Brain microvascular endothelial cell (primary cell): ENCODE measurements at places on chromosomes 7 and 10.
A peak's percentile ranks its signal among the peaks of the same experiment; 100 is the strongest.

DNA sequence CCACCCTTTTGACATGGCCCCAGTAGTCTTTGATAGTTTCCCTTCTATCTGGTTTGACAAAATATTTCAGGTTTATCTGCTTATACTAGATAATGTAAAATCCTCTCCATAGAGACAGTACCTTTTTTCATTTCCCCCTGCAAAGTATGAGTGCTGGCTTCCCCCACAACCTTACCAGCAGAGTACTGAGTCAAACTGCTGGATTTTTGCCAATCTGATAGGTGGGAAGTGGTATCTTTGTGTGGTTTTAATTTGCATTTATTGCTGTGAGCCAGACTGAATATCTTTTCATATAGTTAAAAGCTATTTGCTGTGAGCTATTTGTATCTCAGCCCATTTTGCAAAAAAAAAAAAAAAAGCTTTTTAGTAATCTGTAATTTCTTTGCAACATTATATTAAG, 32.1 kb upstream of the HECTD2 start:
- peak; percentile 50 for DNase-seq

DNA sequence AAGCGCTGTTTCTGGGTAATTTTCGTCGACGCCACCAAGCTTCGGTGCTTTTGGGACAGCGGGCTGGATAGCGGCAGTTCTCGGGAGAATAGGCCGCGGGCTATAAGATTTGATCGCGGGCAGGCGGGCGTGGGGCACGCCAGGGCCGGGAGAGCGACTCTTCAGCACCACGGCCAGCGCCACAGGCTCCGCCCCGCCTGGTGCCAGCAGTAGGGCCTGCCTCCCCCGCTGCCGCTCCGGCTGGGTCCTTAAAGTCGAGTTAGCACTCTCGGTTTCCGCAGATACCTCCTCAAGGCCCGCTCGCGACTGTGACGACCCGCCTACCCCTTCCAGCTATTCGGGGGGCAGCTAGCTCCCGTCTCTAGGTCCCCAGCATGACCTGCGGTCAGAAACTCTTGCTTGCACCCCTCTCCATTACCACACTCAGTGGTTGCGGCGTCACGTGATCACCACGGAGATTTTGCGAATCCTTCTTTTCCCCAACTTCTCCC, 9.4 kb downstream of the NXPH1 start:
- peak; percentile 5 for DNase-seq

- no peak for DNase-seq
Observed at GRCh38 chr7:72751978-72752377, 76.0 kb downstream of the TYW1B start.

DNA sequence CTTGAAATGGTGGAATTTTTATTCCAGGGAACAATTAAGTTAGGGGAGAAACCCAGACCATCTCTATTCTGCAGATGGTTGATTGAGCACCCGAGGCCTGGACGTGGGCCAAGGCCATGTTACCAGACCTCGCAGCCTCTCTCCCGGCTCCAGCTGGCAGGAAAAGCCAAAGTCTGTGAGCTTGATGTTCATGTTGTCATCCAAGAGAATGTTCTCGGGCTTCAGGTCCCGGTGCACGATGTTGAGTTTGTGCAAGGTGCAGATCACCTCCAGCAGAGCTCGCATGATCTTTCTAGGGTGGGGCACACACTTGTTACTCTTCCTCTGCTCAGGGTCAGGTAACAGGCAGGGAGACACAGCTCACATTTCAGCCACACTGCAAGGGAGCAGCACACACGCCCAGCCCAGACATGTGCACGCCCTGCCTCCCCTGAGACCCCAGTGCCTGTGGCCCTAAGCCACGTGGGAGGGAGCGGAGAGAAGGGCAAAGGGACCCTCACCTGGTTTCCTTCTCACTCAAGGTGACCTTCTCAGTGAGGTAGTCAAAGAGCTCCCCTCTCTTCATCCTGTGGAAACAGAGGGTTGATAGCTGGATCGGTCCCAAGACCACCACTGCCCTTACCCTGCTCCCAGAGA, 9.5 kb downstream of the PHKG1 start:
- DNase-seq: no peak

GRCh38 chr10:94858005-94858404, 80.5 kb upstream of the CYP2C9 start:
- DNase-seq: no peak

GRCh38 chr7:70568674-70569334, 563.1 kb upstream of the GALNT17 start:
- DNase-seq: no peak

- DNase-seq: no peak
Observed at GRCh38 chr7:116367171-116367813, 132.2 kb upstream of the CAV2 start.

DNA sequence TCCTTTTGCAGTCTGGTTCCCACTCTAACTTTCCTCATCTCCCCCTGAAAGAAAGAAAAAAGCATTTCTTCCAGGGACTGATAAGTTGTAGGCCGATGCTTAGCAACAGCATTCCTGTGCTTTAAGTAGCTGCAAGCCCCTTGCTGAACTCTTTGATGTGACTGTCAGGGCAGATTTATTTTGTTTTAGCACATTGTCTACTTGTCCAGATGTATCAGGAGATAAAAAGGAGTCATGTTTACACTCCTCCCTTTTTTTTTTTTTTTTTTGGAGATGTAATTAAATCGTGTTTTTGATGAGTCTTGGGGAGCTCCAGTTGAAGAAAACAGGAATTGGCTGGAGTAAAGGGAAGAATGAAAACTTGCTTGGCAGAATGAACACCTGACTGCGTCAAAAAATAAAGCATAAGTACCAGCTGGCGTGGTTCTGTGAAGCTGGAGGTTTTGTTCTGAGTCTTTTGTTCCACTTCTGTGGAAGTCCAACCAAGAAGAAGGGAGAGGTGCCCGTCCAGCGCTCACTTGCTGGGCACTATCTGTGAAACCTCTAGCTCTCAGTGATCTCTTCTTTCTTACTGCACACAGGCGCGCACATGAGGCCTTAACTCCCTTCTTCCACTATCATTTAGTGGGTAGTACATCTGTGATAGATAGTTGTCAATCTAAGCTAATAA, 871.7 kb downstream of the LRMDA start:
- DNase-seq: no peak

DNA sequence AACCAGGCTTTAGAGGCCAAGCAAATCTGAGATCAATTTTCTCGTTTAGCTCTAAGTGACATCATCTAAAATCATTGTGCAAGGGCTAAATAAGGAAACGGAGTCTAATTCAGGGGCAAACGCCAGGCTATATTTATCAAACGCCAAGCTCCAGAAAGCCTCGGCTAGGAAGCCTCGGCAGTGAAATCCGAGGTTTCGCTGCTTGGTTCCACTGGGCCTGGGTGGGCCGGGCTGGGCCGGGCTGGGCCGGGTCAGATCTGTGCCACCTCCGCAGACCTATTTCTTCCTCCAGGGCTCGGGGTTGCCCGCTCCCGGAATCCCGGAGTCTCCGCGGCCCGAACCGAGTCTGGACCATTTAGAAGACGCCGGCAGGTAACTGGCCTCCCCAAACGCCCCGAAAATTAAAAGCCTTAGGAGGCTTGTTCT, 459 bp upstream of the FEZF1 start:
- no peak for DNase-seq

DNA sequence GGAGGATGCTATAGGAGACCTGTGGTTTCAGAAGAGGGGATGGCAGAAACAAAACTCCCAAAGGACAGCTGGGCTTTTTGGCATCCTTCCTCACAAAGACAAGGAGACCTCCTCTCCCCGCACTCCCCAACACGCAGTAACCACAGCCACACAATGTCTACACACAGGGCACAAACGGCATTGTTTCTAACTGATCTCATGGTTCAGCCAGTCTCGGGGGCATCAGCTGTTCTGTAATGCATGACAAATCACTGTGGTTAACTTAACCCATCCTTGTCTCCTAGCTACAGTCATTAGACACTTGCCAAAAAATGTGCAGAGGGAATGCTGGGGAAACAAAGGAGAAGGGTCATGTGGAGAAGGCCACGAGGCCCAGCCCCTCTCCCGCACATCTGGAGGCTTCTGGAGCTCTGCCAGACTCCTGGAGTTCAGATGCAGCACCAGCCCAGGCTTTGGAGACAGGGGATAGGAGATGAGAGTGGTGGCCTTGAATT, 7.6 kb upstream of the ADAMTS14 start:
- DNase-seq: peak; percentile 99

DNA sequence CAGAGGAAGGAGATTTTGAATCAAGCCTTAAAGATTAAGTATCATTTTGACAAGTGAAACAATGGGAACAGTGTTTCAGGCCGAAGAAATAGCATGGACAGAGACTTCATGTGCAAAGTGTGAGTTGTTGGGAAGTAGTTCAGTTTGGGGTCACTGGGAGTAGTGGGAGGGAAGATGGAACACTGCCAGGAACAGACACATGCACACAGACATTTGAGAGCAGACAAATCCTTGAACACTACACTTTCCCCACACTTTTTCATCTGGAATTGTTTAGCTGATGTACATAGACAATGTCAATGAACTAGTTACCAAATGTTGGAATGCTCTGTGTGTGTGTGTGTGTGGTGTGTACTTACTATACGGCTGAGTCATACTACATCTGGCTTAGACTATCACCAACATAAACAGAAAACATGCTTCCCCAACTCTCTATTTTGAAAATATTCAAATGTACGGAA, 52.4 kb upstream of the LRRC17 start:
- DNase-seq: peak; percentile 86

GRCh38 chr10:118775478-118775877, 20.7 kb upstream of the CACUL1 start:
- DNase-seq: no peak

GRCh38 chr10:36437367-36437766, 688.0 kb upstream of the ANKRD30A start:
- no peak for DNase-seq

DNA sequence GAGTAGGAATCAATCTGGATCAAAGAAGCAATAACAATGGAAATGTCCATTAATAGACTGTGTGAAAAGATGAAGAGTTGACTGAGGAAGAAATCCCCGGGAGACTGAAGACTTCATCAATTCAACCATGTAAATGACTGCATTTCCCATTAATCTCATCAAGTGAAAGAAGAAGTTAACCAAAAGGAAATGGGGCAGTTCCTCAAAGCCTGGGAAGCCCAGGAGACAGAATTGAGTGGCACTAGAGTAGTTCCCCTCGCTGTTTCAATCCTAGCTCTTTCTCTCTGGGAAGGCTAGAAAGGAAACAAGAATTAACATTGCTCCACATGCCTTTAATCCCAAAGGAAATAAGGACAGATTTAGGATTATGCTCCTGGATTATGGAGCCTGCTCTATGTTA, 4.8 kb upstream of the OR6V1 start:
- no peak for DNase-seq

GRCh38 chr10:13053794-13054462, 46.0 kb upstream of the OPTN start:
- DNase-seq: no peak

DNA sequence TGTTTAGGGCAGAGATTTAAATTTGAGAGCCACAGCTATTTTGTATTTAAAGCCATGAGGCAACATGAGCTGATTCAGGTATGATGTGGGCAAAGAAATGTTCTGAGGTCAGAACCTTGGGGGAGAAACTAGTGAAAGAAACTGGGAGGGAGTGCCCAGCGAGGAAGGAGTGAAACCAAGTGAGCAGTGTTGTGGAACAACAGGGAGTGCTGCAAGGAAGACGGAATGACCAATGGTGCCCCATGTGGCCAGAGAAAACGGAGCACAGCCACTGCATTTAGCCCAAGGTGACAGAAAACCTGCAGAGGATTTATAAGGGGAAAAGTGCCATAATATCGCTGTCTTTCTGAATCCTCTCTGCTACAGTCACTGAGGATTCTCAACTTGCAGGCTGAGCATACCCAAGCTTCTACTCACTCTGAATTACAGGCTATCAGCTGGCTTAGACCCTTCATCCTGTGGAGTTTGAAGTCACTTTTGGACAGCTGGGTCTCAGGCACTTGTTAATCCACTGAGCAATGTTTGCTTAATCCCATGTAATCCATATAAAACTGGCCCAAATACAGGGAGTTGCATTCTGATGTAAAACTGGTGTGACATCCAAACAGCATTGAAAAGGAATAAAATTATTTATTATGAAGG, 777.3 kb downstream of the CCSER2 start:
- DNase-seq: no peak

DNA sequence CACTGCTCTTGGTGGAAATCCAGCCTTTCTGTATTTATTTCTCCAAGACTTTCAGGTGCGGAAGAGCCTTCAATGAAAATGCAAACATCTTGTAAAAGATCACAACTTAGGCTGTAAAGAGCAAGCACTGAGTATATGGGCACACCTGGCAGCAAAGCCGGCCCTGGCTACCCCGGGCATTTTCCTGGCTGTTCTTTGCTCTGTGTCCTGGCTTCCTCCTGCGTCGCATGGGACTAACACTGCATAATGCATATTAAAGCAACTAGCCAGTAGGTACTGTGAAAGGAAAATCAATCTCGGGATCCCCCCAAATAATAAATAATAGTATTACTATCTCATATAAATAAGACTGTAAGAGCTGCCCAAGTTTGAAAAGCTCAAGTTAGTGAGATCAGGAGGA, 9.9 kb downstream of the JAZF1 start:
- DNase-seq: no peak

- DNase-seq: no peak
Observed at GRCh38 chr10:73914036-73914435, 3.1 kb downstream of the PLAU start.

DNA sequence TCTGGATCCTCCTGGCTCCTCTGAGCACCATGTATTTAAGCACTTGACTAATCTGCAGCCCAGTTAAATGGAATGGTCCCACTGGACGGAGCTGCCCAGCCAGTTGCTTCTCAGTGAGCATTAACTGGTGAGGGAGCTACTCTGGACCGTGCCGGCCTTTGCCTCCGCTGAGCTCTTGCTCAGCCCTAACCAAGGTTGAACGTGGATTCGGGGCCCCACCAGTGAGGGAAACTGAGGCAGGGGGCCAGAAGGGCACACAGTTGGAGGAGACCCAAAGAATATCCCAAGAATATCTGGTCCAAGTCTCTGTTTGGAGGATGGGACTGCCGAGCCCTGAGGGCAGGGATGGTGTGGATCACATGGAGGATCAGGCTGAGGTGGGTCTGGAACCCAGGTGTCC, 13.7 kb downstream of the ADCYAP1R1 start:
- no peak for DNase-seq

DNA sequence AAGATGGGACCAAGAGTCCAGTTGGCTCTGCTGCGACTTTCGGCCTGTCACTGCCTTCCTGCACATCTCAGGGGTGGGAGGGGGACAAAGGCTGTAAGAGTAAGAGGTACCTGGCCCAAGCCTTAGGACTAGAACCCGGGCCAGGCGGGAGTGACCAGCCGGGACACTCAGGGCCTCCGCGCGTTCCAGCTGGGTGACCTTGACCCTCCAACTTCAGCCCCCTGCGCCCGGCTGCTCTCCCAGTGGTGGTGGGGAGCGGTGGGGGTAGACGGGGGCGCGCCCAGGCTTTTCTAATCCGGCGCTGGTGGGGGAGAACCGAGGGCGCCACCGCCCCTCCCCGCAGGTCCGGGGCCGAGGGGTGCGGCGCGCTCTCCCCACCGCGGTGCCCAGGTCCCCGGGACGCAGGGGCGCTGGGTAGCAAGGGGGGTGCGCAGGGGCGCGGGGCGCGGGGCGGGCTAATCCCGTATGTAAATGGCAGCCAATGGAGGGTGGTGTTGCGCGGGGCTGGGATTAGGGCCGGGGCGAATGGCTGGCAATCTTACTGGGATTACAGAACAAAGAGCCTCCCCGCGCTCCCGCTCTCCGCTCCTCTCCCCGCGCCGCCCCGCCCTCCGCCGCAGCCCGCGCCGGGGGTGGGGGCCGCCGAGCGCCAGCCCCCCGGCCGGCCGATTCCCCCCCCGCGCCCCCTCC, at the start of gene GTF2IRD1:
Gene GTF2IRD1, plus strand, starts transcription at position 585 of the 690 bp plus-strand sequence. CDS start 54,175 bp downstream, outside the sequence.
- DNase-seq: peak; percentile 67
